Activated naive CD4-positive, alpha-beta T cell treated with anti-CD3 and anti-CD28 coated beads, Interleukin-2, amount 50 U/mL, for 72 hours (primary cell): ENCODE measurements at places on chromosomes 12 and 14.

- no peak for DNase-seq
These were observed 243.2 kb downstream of the EGLN3 start for GRCh38 chr14:33707716-33708115.

- no peak for DNase-seq
These were observed 4.5 kb upstream of the CACNA2D4 start for GRCh38 chr12:1922985-1923384.

DNA sequence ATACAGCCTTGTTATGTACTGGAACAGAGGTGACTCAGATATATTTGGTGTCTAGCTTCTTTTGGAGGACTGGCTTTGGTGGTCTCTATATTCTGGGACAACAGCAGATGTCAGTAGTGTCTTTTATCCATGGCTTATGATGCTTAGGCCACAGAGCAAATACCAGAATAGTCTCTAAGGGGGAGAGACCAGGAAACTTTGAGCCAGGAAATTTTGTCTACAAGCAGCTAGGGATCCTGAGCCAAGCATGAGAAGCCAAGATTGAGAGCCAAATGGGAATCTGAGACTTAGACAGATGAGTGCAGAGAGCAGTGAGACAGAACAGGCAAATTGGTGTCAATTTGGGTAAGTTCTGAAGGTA lies 28.4 kb upstream of the PTPRR start:
- DNase-seq = no peak

GRCh38 chr12:44929236-44929885 lies 53.2 kb upstream of the NELL2 start:
- DNase-seq = no peak

- no peak for DNase-seq
These were observed 25.3 kb downstream of the GNS start for GRCh38 chr12:64733857-64734256.

GRCh38 chr12:94805749-94806529 lies 155.6 kb upstream of the TMCC3 start:
- no peak for DNase-seq
